ENCODE measurements at places on chromosomes 1 and 21. TPM values are rescaled to one million over a fixed set of nuclear protein-coding genes. Genes with fewer than 3 reads are reported as not detected.

GRCh38 chr1:77412820-77413530 is 131.2 kb downstream of the AK5 start:
- DNase-seq: no peak

DNA sequence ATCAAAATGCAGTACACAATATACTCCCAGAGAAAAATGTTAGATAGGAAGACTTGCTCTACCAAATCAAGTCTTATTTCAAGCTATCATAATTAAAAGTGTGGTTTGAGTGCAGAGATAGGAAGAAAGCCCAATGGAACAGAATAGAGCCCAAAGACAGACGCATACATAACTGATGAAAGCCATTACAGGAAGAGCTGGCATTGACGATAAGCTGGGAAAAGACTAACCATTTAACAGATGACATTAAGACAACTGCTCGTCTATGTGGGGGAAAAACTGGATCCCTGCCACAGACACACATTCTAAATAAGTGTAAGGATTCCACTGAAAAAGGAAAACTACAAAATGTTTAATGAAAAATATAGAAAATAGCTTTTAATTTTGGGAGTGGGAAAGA is 85.5 kb downstream of the NGF start:
- no peak for DNase-seq

- DNase-seq: peak; percentile 35
Measured at GRCh38 chr1:61132645-61133334, 50.4 kb downstream of the NFIA start.

- no peak for DNase-seq
Measured at GRCh38 chr1:165057956-165058355, 298.6 kb downstream of the LMX1A start.

DNA sequence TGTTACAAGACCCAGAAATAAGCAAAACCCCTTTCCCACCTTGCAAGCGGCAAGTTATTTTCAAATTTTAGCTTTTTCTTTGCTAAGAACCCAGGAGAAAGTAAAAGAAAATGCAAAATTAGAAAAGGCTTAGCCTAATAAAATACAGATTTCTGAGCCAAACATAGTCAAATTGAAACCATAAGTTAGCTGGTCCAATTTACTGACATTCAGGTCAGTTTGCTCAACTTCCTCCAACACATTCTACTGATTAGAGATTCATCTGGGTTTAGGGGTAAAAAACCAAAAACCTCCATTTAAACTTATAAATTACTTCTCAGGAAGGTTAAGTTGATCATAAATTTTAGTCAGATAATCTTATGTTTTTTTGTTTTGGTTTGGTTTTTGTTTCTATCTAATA is 701.8 kb upstream of the CXADR start:
- no peak for DNase-seq

DNA sequence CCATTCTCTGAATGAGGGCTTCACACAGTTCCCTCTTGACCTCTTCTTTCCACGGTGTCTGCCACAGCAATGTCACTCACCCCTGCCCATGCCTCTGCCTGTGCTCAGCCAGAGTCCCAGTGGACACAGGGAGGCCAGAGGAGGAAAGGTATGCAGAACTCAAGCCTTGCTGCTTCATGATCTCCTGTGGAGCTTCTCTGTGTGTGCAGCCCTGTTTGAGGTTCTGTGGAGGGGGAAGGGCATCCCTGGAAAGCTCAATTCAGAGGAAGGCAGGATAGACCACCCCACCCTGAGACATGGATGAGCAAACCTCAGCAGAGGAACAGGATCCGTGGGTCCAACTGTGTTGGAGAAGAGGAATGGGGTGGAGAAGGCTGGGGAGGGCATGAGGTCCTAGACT is 2.0 kb downstream of the HCN3 start:
- DNase-seq: no peak

The SLC1A7 gene
- total RNA-seq: not detected

The MTX1 gene
- 36.8 TPM for total RNA-seq

GRCh38 chr1:203726417-203726867 is 38.5 kb upstream of the LAX1 start:
- no peak for DNase-seq

DNA sequence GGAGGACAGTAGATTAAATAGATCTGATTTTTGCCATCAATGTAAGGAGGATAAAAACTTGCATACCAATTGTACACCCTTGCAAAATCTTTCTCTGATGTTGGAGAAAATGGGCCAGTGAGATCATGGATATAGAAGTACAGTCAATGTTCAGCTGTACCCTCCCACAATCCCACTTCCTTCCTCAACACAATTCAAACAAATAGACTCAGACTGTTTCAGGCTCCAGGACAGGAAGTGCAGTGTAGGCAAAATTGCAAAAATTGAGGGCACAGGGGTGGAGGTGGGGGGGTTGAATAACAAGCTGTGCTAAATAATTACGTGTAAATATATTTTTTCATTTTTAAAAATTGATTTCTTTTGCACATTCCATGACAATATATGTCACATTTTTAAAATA is 3.9 kb upstream of the IFI44 start:
- no peak for DNase-seq

The KRTAP7-1 gene
- not detected for total RNA-seq

- no peak for DNase-seq
Measured at GRCh38 chr1:8747879-8748825, 69.3 kb downstream of the RERE start.

DNA sequence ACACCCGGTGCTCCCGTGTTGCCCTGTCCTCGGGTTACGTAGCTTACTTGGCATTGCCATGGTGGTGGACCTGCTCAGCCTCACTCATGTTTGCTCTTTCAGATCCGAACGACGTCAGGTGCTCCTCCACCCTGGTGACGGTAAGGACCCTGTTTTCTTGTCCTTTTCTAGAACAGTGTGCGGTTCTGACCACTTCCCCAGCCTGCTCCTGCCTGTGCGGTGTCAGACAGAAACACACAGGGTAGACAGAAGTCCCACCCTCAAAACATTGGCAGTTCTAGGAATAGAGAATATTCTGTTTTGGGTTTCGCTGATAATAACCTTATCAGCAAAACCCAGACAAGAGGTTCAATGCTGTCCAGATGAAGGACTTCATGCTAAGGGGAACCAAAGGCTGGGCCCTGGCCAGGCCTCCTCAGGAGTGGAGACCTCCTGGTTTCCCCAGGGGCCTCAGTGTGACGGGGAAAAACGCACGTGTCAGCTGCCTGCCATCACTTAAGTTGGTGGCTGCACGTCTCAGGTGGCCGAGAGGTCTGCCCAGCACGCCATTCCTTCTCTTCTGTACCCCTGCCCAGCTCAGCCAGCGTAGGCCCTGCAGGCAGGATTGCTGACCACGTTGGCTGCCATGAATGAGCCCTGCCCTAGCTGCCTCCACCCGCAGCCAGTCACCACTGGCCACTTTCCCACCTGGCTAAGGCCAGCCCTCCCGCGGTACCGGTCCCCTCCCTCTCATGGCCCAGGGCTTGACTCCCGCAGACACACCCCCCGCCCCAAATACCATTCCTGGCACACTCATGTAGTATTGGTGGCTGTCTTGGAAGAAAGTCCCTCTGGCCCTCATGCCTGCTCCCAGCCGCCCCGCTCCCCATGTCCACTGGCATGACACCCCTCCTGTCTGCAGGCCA is 33.6 kb downstream of the SLC37A1 start:
- DNase-seq: no peak

DNA sequence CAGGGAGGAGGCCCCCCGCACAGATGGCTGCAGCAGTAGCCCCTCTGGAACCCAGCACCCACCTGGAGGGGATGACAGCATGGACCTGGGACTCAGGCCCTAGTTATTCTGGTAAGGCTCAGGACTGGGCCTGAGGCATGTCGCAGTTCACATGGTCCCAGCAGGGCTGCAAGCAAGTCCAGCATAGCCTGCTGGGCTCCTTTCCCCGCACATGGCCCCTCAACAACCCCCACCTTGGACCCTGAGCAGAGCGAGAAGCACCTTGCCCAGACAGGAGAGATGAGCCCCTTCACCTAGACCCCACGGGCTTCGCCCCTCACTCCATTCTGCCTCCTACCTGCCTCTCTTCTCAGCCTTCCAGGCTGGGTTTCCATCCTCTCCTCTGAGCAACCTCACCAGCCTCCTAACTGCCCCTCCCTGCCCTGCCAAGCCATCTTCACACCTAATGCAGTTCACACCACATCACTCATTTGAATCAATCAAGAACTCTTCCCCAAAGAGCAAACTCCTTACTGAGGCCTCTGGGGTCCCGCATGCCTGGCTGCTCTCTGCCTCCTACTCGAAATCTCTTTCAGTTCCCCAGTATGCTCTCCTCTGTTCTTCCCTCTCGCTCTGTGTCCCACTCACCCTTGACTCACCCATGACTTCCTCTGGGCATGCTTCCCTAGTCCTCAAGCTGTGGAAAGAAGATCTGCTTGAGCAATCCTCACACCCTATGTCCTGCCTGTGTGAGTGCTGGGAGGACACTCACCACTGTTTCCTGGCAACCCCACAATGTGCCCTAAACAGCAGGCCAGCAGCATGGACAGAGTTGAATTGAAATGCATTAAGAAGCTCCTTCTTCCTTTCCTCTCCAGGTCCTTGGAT is 9.4 kb upstream of the THEMIS2 start:
- peak; percentile 99 for DNase-seq

The RAVER2 gene
- total RNA-seq: 4.5 TPM

The FCMR gene
- total RNA-seq: 0.05 TPM

GRCh38 chr1:97849345-97850340 is 71.2 kb downstream of the DPYD start:
- peak; percentile 95 for DNase-seq

DNA sequence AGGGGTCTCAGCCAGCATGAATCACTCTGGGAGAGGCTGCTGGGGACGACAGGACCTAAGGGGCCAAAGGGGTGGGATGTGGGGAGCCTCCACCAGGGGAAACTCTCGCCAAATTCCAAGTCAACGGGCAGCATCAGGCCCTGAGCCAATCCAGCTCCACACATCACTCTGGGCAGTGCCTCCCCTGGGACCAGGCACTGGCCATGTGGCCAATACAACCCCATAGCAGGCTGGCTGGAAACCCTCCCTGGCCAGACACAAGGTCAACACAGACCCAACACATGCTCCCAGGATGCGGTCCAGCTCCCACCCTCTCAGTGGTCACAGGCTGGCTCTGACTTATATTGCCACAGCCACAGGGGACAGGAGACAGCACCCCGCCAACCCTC is 60.0 kb downstream of the MEGF6 start:
- no peak for DNase-seq

The UMODL1 gene
- total RNA-seq: not detected

DNA sequence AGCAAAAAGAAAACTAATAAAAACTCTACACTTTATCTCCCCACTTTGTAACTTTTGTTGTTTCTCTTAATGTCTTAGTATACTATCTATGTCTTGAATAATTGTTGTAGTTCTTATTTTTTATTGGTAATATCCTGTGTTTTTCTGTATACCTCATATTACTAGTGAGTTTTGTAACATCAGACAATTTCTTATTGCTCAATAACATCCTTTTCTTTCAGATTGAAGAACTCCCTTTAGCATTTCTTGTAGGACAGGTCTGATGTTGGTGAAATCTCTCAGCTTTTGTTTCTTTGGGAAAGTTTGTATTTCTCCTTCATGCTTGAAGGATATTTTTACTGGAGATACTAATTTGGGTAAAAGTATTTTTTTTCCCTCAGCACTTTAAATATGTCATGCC is 79.8 kb upstream of the LRRC8B start:
- no peak for DNase-seq

GRCh38 chr1:119631433-119632102 is 16.5 kb downstream of the ZNF697 start:
- DNase-seq: peak; percentile 93

GRCh38 chr1:102550729-102551384 is 554.1 kb upstream of the OLFM3 start:
- no peak for DNase-seq

- no peak for DNase-seq
Measured at GRCh38 chr1:206537141-206537540, 29.8 kb downstream of the RASSF5 start.

GRCh38 chr21:41851090-41851790 is 27.9 kb downstream of the PRDM15 start:
- DNase-seq: no peak

The FAM78B gene
- not detected for total RNA-seq

DNA sequence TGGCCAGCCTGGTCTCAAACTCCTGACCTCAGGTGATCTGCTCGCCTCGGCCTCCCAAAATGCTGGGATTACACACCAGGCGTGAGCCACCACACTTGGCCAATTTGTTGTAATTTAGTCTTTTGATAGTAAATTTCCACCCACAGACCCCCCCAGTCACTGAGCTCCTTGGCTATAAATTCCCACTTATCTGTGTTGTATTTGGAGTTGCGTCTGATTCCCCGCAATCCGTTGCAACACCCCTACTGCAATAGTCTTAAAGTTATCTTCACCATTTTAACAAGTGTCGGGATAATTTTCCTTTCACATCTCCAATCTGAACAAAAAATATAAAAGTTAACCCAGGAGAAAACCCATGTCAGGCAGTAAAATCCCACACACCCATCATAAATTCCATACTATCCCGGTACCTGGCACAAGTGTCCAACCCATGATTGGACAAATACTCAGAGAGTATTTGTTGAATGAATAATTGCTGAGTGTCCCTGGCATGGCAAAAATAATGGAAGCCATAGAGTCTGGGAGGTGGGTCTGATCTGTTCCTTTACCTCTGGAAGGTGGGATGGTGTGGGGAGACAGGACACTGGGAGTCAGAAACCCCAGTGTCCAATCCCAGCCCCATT is 9.3 kb upstream of the CNR2 start:
- no peak for DNase-seq

GRCh38 chr1:40853885-40854170 is 8.3 kb downstream of the CITED4 start:
- no peak for DNase-seq

- DNase-seq: no peak
Measured at GRCh38 chr1:47216278-47217059, 15.6 kb downstream of the TAL1 start.

The NCAM2 gene
- 0.10 TPM for total RNA-seq

The CRNN gene
- total RNA-seq: not detected

The C1orf50 gene
- 8.2 TPM for total RNA-seq

DNA sequence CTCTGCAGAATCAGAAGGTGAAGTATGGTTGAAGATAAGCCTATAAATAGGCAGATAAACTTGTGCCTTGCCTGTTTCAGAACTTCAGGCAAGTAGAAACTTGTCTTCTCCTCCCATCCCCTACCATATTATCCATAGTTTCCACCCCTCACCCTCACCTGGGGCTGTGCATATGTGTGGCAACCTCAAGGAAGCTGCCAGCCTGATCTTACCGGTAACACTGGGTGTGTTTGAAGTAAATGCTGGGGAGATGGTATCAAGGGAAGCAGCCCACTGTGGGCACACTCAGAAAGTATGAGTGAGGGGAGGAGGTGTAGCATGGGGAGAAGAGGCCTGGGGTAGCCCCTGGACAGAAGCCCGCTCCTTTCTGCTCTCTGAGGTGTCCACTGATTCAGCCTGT is 14.5 kb downstream of the VANGL2 start:
- DNase-seq: no peak

The CNIH3 gene
- 2.5 TPM for total RNA-seq

- DNase-seq: no peak
Measured at GRCh38 chr1:152024223-152024622, 12.6 kb downstream of the S100A11 start.

GRCh38 chr1:170765712-170766330 is 101.9 kb downstream of the PRRX1 start:
- DNase-seq: peak; percentile 7

Measured in renal cortical epithelial cell (primary cell).